ENCODE measurements at places on chromosomes 2 and 18.

DNA sequence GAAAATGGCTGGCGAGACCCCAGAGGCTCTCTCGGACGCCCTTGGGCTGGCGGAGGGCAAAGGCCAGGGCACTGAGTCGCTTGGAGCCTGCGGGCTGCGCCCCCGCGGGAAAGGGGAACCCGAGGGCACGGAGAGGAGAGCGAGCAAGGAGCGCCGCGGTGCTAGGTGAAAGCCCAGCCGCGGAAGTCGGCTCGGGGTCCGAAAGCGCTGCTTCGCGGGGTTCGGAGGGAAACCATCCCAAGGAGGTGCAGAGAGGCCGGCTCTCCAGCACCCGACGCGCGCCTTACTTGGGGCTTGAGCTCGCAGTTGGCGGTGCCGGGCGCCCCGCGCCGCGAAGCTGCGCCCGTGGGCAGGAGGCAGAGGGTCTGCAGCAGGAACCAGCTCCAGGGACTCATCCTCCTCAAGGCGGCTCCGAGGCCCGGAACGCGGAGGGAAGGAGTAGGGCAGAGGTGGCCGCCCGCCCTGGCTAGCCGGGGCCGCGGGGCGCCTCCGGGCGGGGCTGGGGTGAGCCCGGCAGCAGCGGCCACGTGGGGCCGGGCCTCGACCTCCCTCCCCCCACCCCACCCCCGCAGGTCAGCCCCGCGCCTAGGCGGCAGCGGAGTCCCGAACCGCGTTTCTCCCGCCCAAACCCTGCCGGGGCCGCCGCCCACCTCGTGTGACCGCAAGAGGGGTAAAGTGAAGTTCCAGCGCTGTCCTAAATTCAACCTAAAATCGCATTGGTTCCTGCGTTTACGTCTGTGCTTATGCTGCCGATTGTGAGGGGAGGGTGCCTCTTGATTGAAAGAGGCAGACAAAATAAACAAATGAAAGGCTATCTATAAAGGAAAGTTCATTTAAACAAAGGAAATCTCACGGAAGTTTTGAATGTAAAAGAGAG is at the start of gene TRABD2A:
TSS of gene TRABD2A (minus strand) at position 440 of the 877 bp plus-strand sequence. CDS start at position 395, 45 bp downstream.
- peak; percentile 49 for DNase-seq

GRCh38 chr2:200430017-200430416 is 79.9 kb downstream of the KCTD18 start:
- no peak for DNase-seq

GRCh38 chr2:134181219-134181618 is 72.7 kb upstream of the MGAT5 start:
- no peak for DNase-seq

- peak; percentile 11 for DNase-seq
Measured at GRCh38 chr2:239159476-239159911, 241.3 kb downstream of the HDAC4 start.

GRCh38 chr2:96233880-96234316 is 25.3 kb upstream of the STARD7 start:
- no peak for DNase-seq

- no peak for DNase-seq
Measured at GRCh38 chr18:22783662-22784076, 149.5 kb upstream of the RBBP8 start.

GRCh38 chr18:58466636-58467205 is 162.2 kb downstream of the ALPK2 start:
- DNase-seq, result no peak

DNA sequence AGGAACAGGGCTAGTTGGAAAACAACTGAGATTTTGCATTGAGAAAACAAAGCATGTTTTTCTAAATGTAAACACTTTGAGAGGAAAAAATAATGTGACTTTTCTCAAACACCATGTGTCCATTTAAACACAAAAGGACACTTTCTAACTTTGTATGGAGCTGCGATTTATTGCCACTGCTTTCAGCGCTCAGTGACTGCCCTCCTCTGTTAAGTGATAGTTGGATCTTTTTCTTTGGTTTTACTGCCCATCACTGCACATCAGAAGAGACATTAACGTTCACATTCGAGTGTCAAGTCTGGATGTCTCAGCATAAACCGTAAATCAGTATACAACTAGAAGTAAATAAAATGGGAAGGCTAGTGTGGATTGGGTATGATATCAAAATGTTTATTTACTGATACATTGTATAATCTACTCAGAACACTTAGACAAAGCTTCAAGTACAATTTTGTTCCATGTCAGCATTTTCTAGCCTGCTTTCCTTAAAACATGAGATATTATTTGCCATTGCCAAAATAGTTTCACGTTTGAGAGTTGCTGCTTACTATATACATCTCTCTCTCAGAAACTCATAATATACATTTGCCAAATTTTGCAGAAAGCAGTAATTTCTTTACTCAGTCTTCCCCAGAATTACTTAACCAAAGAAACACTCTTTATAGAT is 237.6 kb downstream of the IKZF2 start:
- DNase-seq, result no peak

- no peak for DNase-seq
Measured at GRCh38 chr2:31255911-31256571, 22.1 kb downstream of the EHD3 start.

DNA sequence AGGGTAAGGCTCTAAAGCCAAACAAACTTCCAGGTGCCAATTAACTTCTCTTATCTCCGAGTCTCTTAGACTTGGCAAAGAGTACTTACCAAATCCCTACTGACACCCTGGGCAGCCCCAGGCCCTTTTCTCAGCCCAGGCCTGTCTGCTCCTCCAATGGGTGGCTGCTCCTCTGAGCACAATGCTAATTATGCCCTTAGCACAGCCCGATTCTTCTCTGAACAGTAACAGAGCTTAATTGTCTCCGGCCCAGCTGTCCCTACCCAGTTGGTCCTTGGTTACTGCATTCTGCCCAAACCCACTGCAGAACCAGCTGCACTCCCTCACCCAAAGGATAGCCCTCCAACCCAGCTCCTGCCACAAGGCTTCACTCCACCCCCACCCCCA is 110.3 kb downstream of the SMAD7 start:
- DNase-seq, result no peak

- no peak for DNase-seq
Measured at GRCh38 chr2:106117882-106118684, 76.0 kb downstream of the UXS1 start.

DNA sequence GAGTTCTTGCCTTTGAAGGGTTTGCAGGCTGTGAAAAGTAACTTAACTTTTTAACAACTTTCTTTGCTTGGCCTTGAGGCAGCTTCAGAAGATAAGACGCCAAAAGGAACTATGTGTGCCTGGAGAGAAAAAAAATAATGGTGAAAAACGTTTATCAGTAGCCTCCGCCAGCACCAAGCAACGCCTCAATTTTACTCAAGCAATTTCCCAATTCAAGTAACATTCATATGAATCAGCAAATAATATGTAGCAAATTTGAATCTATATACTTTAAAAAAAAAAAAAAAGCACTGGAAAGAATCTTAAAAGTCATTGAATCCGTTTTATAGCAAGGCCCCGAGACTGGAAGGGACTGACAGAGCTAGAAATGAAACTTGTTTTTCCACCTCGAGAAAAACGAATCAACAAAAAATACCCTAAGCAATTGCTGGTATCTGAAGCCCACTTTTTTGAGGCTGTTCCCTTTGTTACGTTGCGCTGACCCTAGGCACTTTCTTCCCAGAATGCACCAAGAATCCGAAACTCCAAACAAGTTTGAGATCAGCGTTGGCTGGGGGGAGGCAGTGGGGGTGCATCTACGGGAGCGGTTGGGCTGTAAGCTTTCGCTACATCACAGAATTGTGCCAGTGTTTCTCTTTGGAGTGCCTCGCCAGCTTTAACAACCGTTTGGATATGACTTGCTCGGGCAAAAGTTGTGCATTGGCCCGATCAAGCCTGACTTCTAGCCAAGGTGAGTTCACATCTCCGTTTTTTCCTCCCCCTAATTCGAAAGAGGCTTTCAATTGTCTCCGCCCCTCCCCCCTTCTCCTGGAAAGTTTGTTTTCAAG is 2.7 kb upstream of the TGIF1 start:
- no peak for DNase-seq

DNA sequence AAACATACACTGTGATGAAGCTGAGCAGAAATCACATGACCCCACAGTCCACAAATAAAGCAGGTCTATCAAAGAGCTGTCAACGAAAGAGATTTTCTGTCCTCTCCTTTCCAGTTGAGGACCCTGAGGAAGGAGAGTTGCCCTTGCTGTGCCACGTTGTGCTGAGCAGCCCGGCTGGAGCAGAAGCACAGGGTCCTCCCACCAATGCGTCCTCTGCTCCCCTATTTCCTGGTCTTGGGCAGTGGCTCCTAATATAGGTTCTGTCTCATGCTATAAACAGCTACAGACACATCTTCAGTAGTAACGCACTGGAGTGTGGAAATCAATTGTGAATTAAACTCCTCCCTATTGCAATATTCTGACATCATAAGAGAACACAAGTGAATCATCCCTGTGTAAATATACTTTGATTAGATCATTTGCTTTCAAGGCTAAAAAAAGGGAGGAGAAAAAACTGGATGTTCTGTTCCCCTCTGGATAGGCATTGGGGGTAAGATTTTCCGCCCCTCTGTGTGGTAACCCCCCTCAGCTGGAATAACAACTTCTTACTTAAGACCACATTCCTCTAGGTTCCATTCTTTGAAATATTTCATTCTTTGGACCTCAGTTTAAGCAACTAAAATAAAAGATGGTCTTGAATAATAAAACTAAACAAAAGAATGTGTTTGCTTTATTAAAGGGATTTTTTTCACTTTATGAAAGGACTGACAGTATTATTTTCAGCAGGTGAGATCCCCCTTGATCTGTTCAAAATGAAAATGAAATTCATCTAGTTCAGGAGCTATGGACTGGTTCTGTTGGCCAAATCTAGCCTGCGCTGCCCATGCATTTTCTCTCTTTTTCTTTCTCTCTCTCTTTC is 8.3 kb upstream of the RHOB start:
- peak; percentile 10 for DNase-seq

DNA sequence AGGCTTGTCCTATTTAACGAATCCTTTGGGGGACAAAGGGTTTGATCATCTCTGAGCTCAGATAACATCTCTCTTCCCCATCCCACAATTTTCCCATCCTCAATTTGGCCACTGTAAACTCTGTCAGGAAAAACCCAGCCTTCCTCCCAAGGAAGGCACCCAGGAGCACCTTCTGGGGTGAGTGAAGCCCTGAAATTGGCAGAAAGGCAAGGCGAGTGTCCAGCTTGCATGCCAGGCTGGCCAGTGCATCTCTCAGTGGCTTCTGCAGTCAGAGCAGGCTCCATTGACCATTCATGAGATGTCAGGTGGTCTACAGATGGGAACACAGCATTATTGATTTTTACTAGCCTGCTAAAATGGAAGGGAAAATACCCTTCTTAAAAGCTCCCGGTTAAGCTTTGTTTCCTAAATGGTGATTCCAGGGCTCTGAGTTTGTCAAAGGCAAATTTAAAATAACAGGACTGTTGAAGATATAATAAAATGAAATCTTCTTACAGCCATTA is 83.2 kb upstream of the BOD1L2 start:
- no peak for DNase-seq

All from right forelimb (tissue), 1 donor.